ENCODE measurements at places on chromosomes 3 and 15.

DNA sequence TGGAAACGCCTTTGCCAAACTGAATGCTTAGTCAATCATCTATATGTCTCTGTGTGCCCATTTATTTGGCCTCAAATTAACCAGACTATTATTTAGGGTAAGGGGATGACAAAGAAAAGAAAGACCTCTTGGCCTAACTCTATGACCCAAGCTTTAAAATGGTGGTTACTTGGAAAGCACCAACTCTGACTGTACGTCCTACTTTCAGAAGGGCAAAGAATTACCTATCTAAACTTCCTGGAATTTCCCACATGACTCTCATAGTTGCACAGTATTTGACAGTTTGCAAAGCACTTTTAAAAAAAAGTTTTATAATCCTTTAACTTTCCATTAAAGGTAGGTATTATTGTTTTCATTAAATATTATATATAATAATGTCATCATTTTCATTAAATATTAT, 6.3 kb upstream of the MTHFS start:
- no peak for DNase-seq

- DNase-seq: no peak
Measured at GRCh38 chr3:23086331-23086730, 116.8 kb upstream of the UBE2E2 start.

GRCh38 chr15:25176991-25177954, 222.5 kb downstream of the SNRPN start:
- peak; percentile 1 for DNase-seq

- DNase-seq: no peak
Measured at GRCh38 chr3:196287090-196287439, 461 bp downstream of the PCYT1A start.

DNA sequence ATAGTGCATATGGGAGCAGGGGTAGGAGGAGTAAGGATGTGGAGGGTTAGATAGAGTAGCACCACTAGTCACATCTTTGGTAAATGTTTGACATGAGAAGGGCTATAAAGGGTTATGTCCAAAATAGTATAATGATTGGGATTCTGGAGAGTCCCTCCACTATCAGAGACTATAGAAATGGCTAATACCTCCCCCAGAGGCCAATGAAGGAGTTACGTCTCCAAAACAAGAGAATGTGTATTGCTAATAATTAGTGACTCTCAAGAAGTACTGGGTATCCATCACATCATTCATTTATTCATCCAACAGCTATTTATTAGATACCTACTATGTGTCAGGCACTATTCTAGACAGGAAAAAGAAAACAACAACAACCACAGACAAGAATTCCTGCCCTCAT, 203.7 kb upstream of the UMPS start:
- DNase-seq: no peak

- no peak for DNase-seq
Measured at GRCh38 chr3:123385981-123386380, 62.9 kb downstream of the ADCY5 start.

- no peak for DNase-seq
Measured at GRCh38 chr3:65979162-65979561, 59.6 kb downstream of the MAGI1 start.

- no peak for DNase-seq
Measured at GRCh38 chr3:11481556-11481955, 162.2 kb downstream of the VGLL4 start.

DNA sequence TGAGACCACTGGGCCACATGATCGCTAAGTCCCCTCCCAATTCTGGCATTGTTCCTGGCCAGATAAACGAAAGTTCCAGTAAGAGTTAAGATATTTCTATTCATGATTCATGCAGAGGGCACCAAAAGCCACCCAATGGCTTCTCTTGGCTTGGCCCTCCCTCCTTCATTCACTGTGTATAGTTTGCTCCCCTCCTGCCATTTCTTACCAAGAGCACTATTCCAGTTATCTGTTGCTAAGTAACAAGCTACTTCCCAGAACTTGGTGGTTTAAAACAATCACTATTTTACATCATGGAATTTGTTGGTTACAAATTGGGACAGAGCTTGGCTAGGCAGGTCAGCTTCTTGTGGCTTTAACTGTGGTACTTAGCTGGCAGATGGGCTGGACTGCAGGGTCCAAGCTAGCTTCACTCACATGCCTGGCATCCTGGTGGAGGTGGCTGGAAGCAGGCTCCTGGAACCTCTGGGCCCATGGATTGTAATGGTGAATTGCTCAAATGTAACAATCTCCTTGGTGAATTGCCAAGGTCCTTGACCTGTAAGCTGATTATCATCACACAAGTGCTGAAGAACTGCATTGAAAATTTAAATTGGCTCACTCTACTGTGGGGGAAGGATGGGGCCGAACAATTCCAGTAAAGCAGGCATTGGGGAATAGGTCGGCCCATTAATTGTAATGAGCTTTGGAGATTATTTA, 16.6 kb downstream of the EAF1 start:
- no peak for DNase-seq

- no peak for DNase-seq
Measured at GRCh38 chr3:31802981-31803740, 177.9 kb downstream of the OSBPL10 start.

- DNase-seq: no peak
Measured at GRCh38 chr3:185746470-185746869, 78.4 kb downstream of the IGF2BP2 start.

DNA sequence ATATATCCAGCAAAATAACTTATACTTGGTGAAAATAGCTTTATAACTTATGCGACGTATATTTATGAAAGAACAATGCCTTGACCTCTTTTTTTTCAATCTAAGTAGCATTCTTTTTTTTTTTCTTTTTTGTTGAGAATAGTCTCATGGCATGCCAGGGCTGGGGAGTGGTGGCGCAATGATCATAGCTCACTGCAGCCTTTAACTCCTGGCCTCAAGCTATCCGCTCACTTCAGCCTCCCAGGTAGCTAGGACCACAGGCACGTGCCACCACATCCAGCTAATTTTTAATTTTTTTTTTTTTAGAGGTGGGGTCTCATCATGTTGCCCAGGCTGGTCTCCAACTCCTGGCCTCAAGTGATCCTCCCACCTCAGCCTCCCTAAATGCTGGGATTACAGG, 43.5 kb downstream of the RAB8B start:
- DNase-seq: no peak

- DNase-seq: no peak
Measured at GRCh38 chr15:25960273-25960672, 97.1 kb upstream of the ATP10A start.

DNA sequence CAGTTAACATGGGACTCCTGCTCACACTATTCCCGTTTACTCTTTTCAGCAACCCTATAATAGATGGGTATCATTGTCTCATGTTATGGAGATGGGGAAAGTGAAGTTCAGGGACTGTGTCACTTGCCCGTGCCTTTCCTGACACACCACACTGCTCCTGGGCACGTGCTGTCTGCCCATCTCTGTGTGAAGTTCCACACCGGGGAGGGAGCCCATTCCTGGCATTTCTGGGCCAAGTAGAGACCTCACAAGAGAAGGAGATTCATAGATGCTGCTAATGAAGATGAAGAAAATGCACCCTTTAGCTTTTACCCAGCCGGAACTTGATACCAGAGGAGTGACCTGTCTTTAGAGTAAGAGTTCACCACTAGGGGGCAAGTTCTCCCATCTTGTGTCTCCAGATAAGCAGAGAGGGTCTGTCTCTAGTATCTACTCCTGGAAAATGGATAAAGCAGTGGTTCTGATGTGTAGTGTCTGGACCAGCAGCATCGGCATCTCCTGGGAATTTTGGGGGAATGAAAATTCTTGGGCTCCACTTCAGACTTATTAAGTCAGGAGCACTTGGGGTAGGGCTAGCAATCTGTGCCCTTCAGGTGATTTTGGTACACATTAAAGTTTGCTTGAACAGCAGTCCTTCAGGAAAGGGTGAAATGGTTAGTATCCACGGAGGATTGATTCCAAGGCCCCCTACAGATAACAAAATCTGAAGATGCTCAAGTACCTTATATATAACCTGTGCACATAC, 2.0 kb upstream of the TOPBP1 start:
- no peak for DNase-seq

All from stimulated activated CD4-positive, alpha-beta T cell treated with anti-CD3 and anti-CD28 coated beads, Interleukin-4, amount 100 ng/mL, for 4 hours (primary cell).